Effector memory CD4-positive, alpha-beta T cell (primary cell): ENCODE measurements at places on chromosomes 7 and 10.

- no peak for DNase-seq
Observed at GRCh38 chr7:28483112-28483511, 70.8 kb downstream of the CREB5 start.

GRCh38 chr7:28738412-28738811 is 219.7 kb downstream of the TRIL start:
- DNase-seq = no peak

DNA sequence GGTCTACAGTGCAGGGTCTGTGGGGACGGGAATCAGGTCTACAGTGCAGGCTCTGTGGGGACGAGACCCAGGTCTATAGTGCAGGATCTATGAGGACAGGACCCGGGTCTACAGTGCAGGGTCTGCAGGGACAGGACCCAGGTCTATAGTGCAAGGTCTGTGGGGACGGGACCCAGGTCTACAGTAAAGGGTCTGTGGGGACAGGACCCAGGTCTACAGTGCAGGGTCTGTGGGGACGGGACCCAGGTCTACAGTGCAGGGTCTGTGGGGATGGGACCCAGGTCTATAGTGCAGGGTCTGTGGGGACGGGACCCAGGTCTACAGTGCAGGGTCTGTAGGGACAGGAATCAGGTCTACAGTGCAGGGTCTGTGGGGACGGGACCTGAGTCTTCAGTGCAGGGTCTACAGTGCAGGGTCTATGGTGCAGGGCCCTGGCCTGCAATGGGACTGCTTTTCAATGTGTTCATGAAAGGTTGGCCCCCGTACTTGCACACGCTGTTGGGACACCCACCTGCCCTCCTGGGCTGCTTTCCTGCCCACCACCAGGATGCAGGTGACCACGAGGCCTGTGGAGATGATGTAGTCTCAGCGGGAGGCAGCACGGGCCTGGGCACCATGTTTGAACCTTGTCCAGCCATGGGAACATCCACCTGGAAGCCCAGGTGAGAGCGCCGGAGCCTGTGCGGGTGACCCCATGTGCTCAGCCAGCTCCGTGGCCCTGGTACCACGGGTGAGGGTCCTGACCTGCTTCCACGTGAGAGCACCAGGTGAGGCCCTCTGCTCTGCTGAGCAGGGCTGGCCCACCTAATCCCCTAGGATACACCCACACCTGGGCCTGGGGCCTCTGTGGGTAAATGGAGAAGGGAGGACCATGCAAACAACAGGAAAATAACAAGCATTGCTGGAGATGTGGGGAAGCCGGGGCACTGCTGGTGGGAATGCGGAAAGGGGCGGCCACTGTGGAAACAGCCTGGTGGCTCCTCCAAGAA is 91.4 kb upstream of the DIP2C start:
- DNase-seq = no peak

DNA sequence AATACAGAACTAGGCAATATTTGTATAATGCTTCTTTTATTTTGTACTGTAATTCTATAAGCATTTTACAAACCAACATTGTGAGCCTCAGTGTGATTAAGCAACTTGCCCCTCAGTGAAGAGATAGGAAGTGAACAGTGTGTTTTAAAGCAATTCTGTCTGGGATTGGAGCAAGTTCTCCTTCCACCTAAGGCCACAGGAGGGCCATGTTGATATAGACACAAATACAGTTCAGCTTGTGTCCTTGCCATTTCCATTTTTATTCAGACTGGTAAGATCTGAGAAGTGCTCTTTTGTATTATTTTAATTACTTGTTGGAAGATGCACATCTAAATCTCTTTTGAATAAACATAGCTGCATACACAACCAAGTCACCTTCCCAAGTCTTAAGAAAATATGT is 416.3 kb upstream of the COBL start:
- no peak for DNase-seq

- no peak for DNase-seq
Observed at GRCh38 chr10:72802763-72803505, 90.6 kb upstream of the OIT3 start.

GRCh38 chr10:314381-314780 is 179.1 kb downstream of the ZMYND11 start:
- no peak for DNase-seq

- DNase-seq = no peak
Observed at GRCh38 chr10:101164020-101164419, 32.9 kb downstream of the TLX1 start.

DNA sequence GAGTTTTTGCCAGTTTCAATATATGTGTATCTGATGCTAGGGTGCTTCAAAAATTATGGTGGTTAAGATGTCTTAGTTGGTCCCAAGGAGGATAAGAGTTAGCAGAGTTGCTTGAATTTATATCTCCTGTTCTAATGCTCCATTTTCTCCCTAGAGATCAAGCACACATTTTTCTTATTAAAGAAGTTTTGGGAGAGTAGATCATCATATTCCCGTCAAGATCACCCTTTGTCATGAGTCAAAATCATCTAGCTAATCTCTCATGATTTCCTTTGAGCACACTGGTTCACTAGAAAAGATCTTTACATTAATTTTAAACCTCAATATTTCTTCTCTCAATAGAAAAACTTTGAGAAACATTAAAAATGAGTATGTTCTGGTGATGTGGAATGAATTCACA is 429.9 kb upstream of the SEMA3A start:
- DNase-seq = no peak

- DNase-seq = no peak
Observed at GRCh38 chr10:45198486-45199204, 116.8 kb downstream of the OR13A1 start.

DNA sequence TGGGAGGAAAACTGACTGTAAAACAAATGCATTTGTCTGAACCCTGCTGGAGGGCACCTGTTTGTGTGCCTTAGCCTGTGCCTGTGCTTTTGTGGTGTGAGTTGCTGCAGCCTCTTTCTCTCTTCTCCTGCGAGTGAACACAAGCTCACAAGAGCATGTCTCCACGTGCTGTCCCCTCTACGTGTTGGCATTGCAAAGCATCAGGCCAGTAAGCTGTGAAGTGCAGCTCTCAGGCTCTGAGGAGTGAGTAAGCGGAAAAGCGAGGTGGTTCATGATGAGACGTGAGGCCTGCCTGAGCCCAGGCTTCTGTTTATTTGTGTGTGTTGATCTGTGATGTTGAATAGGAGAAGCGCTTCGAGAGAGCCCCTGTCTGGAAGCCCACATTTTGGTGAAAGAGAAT is 85.6 kb upstream of the PDCD4 start:
- DNase-seq = no peak

DNA sequence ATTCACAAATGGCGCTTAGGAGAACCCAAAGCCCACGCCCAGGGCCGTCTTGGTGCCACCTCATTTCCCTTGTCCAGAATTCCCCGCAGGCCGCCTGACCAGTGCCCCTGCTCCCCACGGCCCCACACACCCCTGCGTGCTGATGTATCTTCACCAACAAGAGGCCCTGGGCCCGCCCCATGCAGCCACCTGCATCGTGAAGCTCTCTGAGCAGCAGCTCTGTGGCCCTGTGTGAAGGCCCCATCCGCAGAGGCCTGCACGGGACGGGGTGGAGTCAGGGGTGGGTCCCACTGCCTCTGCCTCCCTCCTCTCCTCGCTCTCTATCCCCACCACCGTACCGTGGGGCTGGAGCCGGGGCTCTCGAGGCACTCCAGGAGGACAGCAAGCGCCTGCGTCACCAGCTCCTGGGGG is 14.7 kb downstream of the BRAT1 start:
- DNase-seq = no peak

GRCh38 chr10:3853547-3854303 is 68.7 kb upstream of the KLF6 start:
- no peak for DNase-seq

DNA sequence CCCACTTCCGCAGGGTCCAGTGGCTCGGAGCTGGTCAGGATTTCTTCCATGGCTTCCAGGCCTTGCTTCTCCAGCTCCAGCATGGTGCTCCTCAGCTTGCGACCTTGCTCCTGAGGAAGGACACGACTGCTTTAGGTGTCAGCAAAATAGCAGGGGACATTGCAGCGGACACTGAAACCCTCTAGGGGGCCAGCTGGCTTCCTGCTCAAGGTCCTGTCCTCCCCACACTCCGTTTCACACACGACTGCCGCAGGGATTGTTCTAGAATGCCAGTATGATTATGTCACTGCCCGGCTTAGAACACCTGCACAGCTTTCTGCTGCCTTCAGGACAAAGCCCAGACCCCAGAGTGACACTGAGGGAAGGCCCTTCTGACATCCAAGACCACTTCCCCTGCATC is 65.6 kb downstream of the SCRN1 start:
- no peak for DNase-seq

DNA sequence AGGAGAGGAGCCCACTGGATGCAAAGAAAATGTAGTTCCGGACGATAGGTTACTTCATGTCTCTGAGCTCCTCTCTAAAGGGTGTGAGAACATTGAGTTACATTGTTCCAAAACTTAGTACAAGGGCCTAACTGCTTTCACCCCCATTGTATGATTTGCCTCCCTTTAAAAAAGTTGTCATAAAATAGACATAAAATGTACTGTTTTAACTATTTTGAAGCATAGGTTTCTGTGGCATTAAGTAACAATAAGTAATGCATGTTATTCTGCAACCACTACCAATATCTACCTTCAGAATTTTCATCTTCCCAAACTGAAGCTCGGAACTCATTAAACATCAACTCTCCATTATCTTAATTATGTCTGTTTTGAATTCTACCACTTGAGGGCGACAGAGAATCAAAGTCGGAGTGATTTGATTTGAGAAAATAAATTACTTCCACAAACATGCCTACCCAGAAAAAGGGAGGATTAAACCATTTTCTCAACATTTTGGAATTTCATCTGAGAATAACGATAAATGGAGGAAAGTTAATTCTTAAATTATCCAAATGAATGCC is 2.7 kb downstream of the IGFBP1 start:
- no peak for DNase-seq

DNA sequence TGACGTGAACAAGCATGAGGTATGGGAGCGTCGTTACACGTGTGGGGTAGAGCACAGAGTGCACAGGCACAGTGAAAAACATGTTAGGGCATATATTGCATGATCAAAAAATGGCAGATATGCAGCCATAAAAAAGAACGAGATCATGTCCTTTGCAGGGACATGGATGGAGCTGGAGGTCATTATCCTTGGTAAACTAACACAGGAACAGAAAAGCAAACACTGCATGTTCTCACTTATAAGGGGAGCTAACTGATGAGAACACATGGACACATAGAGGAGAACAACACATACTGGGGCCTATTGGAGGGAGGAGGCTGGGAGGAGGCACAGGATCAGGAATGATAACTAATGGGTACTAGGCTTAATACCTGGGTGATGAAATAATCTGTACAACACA is 66.3 kb downstream of the TACC2 start:
- DNase-seq = no peak

- no peak for DNase-seq
Observed at GRCh38 chr7:139752604-139753003, 25.2 kb downstream of the HIPK2 start.

- DNase-seq = no peak
Observed at GRCh38 chr7:15228831-15229230, 326.3 kb upstream of the DGKB start.

GRCh38 chr7:151320263-151320845 is 21.3 kb upstream of the NUB1 start:
- DNase-seq = no peak

- no peak for DNase-seq
Observed at GRCh38 chr7:10221084-10221483, 752.6 kb upstream of the PHF14 start.

GRCh38 chr10:31975157-31975765 is 46.6 kb upstream of the ARHGAP12 start:
- no peak for DNase-seq

DNA sequence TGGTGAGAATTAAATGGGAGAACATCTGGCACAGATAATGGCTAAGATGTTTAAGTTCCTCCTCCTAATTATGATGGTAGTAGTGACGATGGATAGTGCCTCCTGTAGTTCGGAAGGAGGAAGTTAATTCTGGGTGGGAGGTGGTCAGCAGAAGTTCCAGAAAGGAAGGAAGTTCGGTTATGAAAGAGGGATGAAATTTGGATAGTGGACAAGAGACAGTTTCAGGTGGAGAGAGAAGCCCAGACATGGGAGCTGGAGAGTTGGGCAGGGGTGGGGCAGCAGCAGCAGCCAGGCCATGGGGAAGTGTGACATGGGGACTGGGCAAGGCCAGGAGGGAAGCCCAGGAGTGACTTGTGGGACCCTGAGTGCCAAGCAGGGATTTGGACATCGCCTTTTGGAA is 99.5 kb downstream of the CCNY start:
- no peak for DNase-seq

DNA sequence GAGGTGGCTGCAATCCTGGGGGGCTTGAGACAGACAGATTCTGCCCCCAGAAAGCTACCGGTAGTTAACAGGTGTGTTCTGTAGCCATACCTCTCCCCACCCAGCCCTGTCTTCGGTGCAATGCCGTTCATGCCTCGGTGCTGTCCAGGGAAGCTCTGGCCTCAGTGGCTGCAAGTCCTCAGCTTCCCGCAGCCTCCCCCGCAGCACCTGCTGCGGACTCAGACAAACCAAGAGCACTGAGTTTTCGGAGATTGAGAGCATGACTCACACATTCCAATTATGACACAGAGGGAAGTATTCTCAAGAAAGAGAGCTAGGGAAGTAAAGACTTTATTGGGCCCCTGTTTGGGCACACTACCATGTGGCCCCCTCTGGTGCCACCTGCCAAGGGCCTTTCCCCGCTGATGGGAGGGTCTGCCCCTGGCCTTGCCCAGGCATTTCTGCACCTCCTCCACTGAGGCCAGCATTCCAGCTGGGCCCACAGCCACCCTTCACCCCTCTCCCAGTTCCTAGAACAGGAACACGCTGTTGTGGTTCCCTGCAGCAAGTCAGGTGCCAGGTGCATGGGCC is 30.2 kb upstream of the EZH2 start:
- DNase-seq = no peak

DNA sequence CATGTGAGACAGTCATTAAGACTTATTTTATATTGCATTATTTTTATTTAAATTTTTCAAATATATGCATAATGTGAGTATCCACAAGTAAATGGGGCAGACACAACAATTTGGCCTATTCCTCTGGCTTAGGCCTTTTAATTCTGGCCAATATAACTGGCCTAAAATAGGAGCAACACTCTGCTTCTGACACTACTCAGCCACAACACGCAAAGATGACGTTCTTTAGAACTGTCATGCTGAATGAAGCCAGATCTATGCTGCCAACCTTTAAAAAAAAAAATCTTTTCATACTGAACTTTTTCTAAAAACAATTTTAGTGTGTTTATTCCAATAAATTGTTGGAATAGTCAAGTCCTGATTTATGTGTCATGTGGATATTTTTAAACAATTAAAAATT is 355.0 kb upstream of the BMPER start:
- DNase-seq = no peak

DNA sequence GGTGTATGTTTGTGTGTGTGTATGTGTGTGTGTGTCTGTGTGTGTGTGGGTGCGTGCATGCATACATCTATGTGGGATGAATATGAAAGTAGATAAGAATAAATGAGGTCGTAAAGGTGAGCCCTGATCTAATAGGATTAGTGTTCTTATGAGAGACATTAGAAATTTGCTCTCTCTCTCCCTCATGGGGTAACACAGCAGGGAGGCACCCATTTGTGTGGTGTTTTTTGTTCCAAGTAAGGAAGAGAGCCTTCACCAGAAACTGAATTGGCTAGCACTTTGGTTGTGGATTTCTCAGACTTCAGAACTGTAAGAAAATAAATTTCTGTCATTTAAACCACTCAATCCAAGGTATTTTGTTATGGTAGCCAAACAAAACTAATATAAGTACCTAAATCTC is 353.7 kb upstream of the CHRM2 start:
- DNase-seq = no peak
